ENCODE measurements at places on chromosomes 5 and 9.
A peak's percentile ranks its signal among the peaks of the same experiment; 100 is the strongest.

GRCh38 chr5:134784241-134784920 is 25.8 kb downstream of the DDX46 start:
- no peak for DNase-seq

DNA sequence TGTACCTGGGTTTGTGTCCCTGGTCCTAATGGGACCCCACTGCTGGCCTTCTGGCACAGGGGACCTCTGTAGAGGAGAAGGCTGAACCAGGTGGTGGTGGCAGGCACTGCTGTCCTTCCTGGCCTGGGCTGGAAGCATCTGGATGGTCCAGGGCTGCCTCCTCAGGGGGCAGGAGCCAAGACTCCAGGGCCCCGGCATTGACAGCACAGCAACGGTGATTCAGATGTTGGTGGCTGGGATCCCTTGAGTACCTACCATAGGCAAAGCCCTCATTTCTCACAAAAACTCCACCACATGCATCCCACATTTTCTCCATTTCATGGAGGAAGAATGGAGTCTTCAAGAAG is 15.0 kb downstream of the FGD3 start:
- no peak for DNase-seq

GRCh38 chr9:136835162-136835931 is 6.9 kb upstream of the AJM1 start:
- no peak for DNase-seq

DNA sequence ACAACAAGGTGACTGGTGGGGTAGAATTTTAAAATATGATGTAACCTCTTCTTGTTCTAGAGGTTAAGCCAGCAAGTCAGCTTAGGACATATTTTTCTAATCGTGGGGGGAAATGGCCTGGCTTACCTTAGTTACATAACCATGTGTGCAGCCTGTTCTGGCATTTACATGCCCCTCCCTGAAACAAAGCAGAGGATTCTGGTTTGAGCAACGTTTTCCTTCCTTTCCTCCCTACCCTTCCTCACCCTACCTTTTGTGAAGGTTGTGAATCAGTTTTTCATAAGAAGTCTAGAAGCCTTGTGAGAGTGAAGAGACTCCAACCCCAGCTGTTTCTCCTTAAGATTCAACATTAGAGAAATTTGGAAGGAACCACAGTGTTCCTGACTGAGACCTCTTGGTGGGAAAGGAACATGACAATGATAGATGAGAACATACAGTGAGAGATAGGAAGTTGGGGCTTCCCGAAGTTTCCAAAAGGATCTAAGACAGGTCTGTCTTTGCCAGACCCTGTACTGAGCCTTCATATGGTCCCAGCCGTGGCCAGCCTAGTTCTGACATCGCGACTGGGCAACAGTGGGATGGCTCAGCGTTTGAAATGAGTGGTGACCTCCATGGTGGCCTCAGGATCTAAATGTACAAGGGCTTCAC is 365.2 kb downstream of the SPATA31D1 start:
- no peak for DNase-seq

DNA sequence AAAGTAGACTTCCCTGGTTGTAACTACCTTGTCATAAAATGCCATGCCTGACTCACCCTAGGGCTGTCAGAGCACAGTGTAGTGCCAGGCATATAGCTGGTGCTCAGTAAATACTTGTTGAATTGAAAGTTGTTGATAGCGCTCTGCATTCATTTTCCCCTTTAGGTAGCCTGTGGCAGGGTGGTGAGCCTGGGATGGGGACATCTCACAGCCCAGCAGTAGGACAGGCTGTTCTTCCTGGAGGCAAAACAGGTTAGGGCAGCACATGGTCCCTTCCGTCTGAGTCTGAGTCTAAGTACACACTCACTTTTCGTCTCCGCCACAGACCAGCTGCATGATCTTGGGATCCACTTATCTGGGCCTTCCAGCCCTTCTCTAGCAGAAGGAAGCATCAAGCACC is 401.9 kb downstream of the ZSWIM6 start:
- no peak for DNase-seq

- DNase-seq: no peak
Observed at GRCh38 chr5:3601911-3602782, 6.5 kb downstream of the IRX1 start.

- no peak for DNase-seq
Observed at GRCh38 chr5:54718656-54719055, 201.1 kb downstream of the SNX18 start.

DNA sequence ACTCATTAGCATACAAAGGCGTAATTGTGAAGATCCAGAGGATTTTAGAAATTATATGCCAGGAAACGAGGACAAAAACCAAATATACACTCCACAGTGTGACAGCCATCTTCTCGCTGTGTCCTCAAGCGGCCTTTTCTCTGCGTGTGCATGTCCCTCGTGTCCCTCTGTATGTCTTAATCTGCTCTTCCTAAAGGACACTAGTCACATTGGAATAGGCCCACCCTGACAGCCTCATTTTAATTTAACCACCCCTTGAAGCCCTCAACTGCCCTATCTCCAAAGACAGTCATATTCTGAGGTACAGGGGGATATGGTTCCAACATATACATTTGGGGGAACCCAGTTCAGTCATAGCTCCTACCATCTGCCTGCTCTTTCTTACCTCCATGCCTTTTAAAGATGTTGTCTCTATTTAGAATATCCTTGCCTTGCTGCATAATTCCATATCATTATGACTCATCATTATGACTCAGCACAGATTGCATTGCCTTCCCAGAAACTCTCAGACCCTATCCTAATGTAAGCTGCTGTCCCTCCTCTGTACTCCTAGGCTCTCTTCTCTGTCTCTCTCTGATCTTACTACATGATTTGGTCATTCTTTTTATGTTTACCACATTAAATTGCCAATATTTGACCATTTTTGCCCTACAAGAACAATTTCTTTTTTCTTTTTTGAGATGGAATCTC is 210.9 kb downstream of the AOPEP start:
- DNase-seq: no peak

DNA sequence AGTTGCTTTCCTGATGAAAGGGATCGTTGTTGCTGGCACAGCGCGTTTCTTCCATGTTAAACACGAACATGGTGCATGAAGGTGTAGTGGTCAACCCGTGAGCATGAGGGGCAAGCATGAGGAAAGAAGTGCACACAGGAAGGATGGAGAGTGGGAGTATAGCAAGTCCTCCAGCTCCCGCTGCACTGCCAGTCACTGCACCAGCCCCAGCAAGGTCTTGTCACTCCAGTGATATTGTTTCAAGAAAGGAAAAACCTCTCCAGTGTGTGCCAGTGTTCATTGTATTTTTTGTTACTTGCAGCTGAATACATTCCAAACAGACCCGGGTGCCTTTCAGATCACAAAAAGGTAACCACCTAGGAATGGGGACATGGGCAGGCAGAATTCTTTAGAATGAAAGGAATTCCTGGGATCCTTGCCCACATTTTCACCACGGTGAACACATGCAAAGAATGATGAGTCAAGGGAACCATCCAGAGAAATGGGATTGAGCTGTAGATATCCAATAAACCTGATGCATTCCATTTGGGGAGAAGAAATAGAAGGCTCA is 186.3 kb downstream of the AOPEP start:
- DNase-seq: no peak

DNA sequence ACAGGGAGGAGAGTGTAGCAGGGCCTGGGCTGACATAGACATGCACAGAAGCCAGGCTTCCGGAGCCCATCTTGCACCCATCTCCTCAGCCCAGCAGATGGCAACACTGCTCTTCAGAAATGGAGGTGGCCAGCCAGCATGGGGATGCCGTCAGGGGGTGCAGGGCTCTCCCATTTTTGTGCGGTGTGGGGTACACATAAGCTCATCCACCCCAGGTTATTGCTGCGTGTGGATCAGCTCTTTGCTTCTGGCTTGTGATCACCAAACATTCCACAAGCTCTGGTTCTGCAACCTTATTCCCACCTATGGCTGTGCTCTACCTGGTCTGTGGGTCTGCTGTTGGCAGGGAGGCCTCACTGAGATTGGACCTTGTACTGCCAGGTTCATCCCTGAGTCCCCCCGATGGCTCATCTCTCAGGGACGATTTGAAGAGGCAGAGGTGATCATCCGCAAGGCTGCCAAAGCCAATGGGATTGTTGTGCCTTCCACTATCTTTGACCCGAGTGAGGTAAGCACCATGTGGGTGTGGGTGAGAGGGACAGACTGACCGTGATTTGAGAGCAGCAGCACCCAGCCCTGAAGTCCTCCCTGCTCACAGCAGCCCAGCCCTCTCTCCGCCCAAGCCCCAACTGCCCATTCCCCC is 17.3 kb downstream of the SLC22A5 start:
- DNase-seq: peak; percentile 57

- DNase-seq: no peak
Observed at GRCh38 chr5:59832577-59833301, 60.8 kb downstream of the PDE4D start.

DNA sequence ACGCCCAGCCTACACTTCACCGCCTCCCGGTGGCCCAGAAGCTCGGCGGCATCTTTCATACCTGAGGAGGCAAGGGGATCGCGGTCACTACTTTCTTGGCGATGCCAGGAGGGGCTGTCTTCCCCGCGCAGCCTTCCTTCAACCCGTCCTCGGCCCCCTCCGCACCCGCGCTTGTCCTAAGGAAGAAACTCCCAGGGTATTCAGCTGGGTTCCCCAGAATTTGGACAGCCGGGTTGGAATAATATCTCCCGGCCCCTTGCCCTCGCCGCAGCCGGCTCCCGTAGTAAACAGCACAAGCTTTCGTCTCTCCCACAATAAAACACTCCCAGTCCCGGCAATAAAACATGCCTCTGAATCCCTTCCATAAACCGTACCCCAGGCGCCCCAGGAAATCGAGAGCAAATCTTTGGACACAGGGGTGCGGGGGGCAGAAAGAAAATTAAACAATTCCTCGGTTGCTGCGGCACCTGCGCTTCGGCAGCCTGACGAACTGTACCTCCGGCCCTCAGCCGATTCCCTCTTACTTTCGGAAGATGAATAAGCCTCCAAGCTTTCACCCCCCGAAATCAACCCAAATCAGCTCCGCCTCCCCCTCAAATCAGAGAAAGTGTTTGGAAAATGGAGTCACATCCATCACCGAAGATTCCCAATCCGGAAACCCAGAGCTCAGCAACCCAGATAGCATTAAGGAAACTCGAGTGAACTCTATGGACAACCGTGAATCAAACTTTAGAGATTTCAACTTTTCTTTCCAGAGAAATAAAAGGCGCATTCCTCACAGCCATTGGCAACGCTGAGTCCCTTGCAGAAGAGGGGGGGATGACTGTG is 1.1 kb downstream of the OTP start:
- no peak for DNase-seq

- DNase-seq: no peak
Observed at GRCh38 chr9:5416953-5417352, 20.8 kb downstream of the PLGRKT start.

GRCh38 chr5:54186912-54187445 is 123.4 kb downstream of the ARL15 start:
- no peak for DNase-seq

GRCh38 chr9:4567601-4568000 is 77.3 kb downstream of the SLC1A1 start:
- DNase-seq: no peak

DNA sequence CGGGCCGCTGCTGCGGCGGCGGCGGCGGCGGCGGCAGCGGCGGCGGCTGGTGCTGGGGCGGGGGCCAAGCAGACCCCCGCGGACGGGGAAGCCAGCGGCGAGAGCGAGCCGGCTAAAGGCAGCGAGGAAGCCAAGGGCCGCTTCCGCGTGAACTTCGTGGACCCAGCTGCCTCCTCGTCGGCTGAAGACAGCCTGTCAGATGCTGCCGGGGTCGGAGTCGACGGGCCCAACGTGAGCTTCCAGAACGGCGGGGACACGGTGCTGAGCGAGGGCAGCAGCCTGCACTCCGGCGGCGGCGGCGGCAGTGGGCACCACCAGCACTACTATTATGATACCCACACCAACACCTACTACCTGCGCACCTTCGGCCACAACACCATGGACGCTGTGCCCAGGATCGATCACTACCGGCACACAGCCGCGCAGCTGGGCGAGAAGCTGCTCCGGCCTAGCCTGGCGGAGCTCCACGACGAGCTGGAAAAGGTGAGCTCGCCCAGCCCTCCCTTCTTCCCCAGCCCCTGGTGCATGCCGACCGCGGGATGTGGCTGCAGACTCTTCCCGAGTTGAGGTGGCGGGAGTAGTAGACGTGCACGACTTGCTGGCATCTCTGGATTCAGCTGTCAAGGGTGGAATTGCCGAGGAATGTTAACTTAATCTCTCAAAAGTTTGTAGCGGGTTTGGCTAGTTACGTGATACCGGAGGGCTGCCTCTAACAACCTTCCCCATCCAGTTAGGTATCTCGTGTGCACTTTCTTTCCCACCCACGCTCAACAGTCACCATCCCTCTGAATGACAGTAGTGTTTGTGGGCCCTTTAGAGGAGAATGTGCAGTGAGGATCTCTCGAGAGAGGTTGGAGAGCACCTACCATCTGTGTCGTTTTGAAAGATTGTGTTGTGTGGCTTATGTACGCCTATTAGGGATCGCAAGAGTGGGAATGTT is 932 bp downstream of the SLC12A2 start:
- DNase-seq: peak; percentile 19
